ENCODE measurements at places on chromosomes 3 and 15.

- DNase-seq = no peak
Measured at GRCh38 chr3:182325213-182325950, 467.9 kb upstream of the ATP11B start.

- no peak for DNase-seq
Measured at GRCh38 chr3:171462224-171462623, 2.0 kb upstream of the TNIK start.

DNA sequence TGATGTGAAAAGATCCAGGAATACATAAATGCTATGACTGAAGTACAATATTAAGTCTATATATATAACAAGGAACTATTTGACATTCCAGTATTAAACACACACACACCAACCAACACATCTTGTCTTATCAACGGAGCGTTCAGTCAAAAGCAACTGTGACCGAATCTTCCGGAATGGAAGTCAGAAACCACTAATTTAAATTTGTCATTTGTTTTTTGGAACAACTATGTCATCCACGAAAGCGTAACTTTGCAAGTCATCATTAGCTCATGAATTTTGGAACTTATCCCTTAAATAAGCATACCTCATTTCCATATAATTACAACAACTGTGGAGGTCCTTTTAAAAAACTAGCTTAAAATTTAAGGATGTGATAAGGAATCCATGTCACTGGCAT, 5.0 kb downstream of the ZNF385D start:
- peak; percentile 64 for DNase-seq

GRCh38 chr3:52227766-52228165, 2.3 kb upstream of the TLR9 start:
- no peak for DNase-seq

DNA sequence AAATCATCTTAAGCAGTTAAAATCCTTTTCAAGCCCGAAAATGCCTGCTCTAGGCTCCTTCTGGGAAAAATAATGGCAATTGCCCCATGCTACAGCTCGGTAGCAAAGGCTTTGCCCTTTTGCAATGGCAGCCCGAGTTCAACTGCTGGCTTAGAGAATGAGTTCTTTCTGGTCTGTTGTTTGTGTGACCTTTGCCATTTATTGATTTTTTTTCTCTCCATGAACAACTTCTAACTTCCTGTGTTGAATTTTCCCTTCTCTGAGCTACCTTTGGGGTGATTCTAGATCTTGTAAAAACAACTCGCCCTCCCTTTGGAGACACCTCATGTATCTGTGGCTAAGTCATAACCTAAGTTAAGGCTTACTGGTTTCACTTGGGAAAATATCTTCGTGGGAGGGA, 139.3 kb downstream of the PLCH1 start:
- DNase-seq = no peak

DNA sequence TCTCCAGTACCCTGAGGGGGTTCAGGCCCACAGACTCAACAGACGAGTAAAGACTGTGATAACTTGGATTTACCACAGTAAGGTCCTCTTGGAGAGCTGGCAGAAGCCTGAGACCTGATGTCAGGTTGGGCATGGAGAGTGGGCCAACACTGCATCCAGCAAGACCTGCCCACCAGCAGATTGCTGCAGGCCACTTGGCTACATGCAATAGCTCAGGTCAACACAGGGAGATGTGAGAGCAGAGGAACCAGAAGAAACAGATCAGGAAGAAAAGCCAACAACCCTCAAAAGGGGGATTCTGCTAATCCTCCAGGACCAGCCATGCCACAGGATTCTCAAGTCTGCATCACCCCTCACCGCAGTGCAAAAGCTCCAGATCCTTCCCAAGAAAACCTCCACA, 1.7 kb upstream of the IP6K1 start:
- no peak for DNase-seq

DNA sequence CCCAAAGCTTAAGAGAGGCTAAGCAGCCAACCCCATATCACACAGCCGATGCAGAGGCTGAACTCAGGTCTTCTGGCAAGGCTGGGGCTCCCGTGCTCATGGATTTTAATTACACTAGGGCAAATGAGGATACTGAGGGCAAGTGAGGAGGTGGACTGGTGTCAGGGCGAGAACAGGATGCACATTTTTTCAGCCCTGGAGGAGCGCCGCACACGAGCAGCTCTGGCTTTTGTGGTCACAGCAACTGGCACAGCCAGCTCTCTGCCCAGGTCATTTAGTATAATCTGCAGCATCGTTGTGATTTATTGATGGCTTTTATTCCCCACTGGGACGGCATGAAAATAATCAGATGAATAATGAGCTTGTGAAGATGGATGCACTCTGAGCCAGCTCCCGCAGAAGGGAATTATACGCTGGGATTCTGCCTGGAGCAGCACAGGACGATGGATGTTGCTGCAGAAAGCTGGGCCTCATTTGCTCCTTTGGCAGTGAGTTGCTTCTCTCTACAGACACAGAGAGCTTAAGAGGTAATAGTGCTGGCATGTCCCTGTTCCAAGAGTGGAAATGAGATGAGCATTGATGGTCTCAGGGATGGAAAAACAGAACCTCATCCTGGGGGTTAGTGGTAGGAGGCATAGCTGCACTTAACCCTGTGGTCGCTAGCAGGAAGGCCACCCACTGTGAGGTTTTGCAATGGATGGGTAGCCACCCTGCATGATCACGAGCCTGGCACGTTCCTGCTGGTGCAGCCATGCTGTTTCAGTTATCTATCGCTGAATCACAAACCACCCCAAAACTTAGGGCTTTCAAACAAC, 135.4 kb downstream of the UACA start:
- DNase-seq = peak; percentile 66

DNA sequence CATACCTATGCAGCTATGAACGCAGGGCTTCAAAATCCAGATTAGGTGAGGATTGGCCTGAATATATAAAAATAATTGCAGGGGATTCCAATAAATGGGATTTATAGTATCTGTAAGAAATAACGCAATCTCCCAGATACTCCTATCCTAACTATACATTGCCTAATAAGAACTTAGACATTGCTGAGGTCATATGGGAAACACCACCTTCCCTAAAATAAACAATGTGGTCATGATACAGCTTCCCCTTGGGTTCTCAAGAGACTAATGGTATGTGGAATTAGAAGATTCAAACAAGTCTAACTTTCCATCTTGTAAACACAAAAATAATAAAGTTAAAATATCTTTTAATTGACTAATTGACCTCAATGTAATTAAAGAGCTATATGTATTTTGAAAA, 28.2 kb downstream of the UBE3A start:
- DNase-seq = no peak
